ENCODE measurements at places on chromosomes 12 and 14. TPM values are rescaled to one million over a fixed set of nuclear protein-coding genes. Genes with fewer than 3 reads are reported as not detected.

The APOF gene
- not detected for total RNA-seq

DNA sequence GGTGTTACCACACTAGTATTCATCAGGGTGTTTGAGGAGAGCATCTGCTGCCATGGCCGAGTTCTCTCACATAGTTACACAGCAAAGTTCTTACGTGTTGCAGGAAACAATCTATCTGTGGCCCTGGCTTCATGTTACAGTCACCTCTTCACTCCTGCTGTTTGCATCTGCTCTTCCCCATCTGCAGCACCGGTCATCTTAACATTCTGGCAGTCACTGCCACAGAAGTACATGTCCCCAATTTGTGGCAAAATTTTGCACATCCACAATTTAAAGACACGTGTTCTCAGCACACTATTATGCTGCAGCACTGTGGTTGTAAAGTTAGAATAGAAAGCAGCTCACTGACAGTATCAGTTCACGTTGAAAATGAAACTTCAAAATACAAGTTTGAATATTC, 23.2 kb downstream of the MAPK1IP1L start:
- no peak for DNase-seq

DNA sequence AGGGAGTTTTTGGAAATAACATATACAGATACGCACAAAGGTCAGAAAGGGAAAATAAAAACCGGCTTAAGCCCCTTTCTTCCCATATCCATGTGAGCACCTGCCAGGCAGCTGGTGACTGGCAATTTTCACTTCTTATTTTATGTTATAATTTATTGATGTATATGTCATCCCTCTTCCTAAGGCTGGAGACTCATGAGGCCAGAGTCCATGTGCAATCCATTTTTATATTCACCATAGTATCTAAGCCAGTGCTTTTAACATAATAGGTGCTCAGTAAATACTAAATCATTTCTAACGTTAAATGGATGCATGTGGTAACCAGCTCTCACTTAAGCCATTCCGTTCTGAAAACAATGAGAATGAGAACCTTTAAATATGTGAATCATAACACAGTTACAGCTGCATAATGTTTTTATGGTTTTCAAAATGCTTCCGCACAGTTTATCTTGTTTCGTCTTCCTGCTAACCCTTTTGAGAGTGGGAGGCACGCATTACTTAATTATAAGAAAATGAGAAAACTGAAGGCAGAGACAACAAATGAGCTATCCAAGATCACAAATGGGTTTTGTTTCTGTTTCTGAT, 178.3 kb downstream of the CACNA1C start:
- no peak for DNase-seq

- DNase-seq, result no peak
These were observed 309.3 kb downstream of the MED13L start for GRCh38 chr12:115968211-115968610.

DNA sequence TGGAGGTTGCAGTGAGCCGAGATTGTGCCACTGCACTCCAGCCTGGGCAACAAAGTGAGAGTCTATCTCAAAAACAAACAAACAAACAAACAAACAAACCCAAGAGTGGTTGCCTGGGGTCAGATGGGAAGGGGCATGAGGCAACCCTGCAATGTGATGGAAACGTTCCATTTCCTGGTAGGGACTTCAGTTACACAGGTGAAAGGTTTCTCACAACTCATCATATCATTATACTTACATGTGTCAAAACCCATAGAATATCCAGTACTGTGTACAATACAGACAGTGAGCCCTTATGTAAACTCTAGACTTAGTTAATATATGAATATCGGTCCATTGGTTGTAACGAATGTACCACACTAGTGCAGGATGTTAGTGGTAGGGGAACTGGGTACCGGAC, 7.2 kb upstream of the KLC1 start:
- DNase-seq, result no peak

DNA sequence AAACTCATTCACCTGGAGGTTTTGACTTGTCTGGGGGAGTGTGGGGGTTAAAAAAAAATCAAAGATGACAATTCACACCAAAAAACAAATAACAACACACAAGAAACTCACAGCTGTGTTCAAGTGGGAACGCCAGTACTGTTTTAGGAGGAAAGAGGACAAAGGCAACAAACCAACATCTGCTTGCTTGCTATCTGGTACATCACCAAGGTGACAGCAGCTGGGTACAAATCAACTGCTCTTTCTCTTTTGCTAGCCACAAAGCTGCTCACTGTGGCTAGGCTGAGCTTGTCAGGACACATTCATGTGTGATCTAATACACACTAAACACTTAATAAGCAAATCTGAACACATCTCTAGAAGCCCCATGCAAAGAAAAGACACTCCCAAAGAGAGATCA, 128.0 kb upstream of the RAP1B start:
- DNase-seq, result no peak

The ANKS1B gene
- total RNA-seq, result 0.07 TPM

DNA sequence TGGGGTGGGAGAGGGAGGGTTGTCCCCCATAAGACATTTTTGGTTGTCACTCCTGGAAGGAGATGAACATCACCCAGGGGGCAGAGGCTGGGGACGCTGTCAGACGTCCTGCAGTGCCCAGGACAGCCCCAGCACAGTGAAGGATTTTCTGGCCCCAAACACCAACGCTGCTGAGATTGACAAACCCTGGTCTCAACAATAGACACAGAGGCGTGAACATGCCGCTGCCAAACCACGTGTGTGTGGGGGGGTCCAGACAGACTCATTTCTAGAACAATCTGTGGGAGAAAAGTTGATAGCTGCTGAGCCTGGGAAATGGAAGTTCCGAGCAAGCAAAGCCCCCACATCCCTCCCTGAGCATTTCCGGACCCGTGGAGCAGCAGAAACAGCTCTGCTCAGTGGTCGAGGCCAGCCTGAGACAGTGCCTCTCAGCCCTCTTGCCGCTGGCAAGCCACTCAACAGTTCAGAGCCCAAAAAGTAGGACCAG, 43.8 kb upstream of the CLMN start:
- DNase-seq, result no peak

The TMEM132D gene
- total RNA-seq, result not detected

- no peak for DNase-seq
These were observed 353.1 kb downstream of the NAV3 start for GRCh38 chr12:78183824-78184223.

The YAF2 gene
- total RNA-seq, result 11.1 TPM

DNA sequence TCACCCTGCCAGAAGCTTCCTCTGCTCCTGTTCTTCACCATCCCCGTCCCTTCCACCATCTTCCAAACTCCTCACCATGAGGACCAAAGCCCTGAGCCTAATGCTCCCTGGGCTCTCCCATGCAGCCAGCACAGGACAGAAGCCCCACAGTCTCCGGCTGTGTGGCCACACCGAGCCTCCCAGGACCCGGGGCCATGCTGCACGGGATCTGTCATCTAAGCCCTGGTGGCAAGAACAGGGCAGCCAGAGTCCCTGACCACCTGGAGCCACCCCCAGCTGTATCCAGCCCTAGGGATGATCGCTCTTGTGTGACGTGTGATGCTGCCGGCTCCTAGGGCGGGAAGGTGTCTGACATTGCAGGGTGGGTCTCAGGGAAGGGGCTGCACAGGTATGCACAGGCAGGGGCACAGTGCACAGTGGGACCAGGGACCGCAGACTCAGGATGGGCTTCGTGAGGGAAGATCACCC, 8.1 kb downstream of the TMEM179 start:
- no peak for DNase-seq

The CBLN3 gene
- 1.8 TPM for total RNA-seq

- no peak for DNase-seq
These were observed 7.3 kb upstream of the CLECL1 start for GRCh38 chr12:9740106-9740750.

DNA sequence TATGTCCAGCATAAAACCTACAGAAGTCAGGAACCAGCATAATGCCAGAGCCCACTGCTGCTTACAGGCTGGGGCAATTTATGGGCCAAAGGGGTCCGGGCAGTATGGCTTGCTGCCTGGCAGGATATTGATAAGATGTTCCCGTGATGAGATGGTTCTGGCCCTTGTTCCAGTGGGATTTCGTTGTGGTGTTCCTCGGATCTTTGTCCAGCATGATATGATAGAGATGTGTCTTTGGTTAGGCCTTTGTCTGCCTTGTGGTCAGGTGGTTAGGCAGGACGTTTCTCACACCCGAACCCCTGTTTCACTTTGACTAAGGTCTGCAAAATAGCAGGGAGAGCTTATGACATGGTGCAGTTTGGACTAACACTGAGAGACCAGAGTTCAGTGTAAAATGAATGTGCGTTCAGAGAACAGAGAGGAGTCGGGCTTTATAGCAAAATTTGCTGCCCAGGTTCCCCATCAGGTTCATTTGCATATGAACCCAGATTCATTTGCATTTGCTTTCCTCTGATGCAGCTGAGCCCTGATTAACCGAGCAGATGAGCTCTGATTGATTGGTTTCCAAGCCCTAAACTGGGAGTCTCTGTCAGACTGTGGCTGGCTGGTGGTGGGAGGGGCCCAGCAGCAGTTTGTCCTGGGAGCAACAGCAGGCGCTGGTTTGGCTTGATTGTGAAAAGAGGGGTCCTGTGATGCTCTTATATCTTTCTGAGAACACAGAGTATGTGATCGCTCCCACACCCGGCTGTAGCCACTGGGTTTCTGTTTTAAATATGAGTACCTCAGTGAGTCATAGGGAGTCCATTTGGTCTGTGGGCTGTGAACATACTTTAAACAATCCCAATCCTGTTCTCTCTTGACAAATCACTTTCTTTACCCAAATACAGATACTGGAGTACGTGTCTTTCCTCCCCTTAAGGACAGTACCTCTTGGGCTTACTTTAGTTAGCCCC, 156.3 kb upstream of the PZP start:
- DNase-seq, result no peak

GRCh38 chr12:13465635-13466034, 269.1 kb downstream of the EMP1 start:
- no peak for DNase-seq

- DNase-seq, result no peak
These were observed 34.2 kb downstream of the PTGER2 start for GRCh38 chr14:52348279-52348678.

- no peak for DNase-seq
These were observed 214.3 kb downstream of the DPF3 start for GRCh38 chr14:72679536-72680151.

DNA sequence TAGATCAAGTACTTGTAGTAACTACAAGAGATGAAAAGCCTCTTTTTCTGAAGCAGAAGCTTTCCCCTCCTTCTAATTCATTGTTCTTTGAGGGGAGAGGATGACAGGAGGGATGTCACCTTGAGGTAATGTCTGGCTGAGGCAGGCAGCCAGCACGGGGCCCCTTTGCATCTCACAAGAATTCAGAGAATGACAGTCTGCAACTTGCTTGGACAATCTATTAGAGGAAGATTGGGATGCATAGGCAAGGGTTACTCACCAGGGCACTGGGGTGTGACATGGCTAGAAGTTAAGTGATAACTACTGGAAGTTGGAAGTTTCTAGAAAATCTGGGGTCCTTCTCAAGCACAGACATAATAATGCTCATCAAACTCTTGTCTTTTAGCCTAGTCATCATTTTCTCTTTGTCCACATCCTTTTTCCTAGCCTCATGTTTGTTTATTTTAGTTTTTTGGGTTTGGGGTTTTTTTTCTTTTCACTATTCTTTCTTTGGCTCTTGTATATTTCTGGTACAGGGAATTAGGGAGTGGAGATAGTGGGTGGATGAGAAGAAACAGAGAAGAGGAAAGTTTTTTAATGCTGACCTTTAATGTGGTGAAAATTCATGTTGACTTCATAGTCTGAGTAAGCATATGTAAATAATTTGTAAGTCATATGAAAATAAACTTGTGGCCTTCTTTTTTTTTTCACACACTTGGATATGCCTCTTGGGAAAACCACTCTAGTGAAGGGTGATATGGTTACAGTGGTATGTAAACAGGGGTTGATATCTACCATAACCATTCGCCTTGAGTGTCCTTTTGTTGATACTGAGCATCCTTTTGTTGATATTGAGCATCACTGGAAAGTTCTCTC, 55.1 kb downstream of the TTLL5 start:
- DNase-seq, result no peak

- DNase-seq, result no peak
These were observed 86.0 kb downstream of the RFLNA start for GRCh38 chr12:124380796-124381455.

The ITGB7 gene
- total RNA-seq, result 0.42 TPM

DNA sequence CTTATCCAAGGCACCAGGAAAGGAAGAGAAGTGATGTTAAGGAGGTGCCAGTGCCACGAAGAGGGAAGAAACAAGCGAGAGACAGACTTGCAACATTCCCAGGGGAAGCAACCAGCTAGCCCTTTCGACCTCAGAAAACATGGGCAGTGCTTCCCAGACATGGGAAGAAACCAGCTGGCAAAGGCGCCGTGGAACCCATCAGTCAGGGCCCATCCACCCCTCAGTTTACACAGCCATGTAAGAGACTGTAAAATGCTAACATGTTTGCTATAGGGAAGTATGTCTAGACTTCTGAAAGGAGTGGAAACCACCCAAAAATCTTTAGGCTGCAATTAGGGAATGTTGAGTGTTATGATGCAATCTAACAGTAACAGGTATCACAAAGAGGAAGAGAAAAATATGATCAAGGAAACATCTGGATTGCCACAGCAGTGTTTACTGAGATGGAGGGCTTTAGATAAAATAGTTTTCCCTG, 26.3 kb downstream of the ANAPC5 start:
- no peak for DNase-seq

DNA sequence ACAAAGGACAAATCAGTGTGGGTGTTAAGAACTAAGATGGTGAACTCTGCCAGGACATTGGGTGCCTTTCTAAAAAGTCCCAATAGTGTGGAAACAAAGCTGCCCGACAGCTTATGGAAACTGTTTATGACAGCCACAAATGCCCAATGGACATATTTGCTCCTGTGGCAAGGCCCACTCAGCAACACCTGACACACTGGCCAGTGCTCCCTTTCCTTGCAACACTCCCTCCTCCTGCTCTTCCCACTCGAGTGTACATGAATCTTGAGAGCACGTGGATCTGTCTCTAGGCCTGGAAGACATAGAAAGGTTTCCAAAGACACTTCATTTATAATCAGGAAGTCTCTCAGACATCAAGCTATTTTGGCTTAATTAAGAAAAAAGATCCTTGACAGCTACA, 14.2 kb upstream of the LRIG3 start:
- DNase-seq, result no peak

The OR6C2 gene
- not detected for total RNA-seq

GRCh38 chr12:69115951-69116350, 123.4 kb upstream of the CPSF6 start:
- no peak for DNase-seq

DNA sequence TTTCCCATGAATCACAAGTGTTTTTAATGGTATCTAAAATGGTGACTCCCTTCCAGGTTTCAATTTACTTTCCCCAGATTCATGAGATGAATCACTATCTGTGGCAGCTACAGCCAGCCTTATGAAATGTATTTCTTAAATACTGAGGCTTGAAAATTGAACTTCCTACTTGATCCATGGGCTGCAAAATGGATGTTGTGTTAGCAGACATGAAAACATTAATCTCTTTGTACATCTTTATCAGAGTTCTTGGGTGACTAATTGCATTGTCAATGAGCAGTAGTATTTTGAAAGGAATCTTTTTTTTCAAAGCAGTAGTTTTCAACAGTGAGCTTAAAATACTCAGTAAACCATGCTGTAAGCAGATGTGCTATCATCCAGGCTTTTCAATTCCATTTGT, 250.8 kb downstream of the SLC6A15 start:
- no peak for DNase-seq
